ENCODE measurements at places on chromosomes 16 and 17.

- DNase-seq = no peak
These were observed 6.1 kb upstream of the KRT14 start for GRCh38 chr17:41592601-41593305.

- DNase-seq = no peak
These were observed 490.5 kb upstream of the CA10 start for GRCh38 chr17:52648995-52649394.

DNA sequence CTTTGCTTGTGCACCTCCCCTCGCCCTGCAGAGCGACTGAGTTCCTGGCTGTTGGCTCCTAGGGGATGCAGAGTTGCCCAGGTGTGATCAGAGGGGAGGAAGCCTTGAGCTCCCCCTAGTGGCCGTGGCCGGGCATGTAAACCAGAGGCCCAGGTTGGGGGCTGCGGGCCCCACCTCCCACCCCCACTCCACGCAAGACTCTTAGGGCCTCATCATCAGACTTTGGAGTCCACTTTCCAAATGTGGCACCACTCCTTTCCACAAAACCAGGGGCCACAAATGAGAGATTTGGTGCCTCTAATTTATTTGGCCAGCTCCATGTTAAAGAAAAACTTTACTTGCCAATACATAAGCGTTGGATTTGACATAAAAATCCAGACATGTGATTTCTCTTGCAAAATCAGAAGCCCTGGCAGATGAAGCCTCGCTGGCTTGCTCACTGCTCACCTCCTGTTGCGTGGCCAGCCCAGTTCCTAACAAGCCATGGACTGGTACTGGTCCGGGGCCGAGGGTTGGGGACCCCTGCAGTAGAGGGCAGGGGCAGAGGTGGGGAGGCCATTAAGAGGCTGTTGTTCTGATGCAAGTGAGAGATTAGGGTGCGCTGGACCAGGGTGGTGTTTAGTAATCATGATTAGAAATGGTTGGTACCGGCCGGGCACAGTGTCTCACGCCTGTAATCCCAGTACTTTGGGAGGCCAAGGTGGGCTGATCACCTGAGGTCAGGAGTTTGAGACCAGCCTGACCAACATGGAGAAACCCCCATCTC, 28.7 kb upstream of the GAS7 start:
- DNase-seq = no peak

GRCh38 chr16:64705443-64705842, 416.4 kb downstream of the CDH11 start:
- peak; percentile 20 for DNase-seq

DNA sequence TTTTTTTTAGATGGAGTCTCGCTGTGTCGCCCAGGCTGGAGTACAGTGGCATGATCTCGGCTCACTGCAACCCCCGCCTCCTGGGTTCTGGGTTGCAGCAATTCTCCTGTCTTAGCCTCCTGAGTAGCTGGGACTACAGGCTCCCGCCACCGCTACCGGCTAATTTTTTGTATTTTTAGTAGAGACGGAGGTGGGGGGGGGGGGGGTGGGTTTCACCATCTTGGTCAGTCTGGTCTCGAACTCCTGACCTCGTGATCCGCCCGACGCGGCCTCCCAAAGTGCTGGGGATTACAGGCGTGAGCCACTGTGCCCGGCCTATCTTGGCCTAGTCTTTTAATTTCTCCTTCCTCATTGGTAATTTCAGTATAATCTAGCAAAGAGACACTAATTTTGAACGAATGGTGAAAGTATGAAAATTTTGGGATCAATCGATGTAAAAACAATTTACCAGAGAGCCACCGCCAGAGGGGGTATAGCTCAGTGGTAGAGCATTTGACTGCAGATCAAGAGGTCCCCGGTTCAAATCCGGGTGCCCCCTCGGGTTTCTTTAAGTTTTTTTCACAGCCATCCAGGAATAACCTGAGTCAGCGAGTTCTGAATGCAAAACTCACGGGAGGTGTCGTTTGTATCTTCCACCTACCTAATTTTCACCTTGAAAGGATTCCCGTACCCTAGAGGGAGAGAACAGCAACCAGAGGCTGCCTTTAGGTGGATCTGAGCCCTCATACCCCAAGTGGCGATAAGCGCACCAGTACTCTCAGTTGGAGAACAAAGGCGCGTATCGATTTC, 2.5 kb upstream of the LASP1 start:
- peak; percentile 68 for DNase-seq

DNA sequence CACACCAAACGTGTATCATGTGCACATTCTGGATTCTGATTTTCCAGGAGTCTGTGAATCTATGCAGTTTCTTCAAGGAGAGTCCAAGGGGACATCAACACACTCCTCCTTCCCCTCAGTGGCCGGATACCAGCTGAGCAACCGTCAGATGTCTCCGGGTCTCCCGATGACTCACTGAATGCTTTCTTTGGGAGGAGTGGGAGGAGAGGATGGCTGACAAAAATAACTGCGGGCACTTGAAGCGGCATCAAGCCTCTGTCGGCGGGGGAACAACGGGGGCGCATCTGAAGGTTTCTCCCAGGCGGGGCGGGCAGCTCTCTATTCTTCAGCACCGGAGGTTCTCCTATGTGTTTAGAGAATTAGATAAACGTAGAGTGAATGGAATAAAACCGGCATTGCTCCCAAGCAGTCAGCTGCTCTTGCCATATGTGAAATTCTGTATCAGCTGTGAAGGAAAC, 24.6 kb upstream of the LRRC75A start:
- DNase-seq = peak; percentile 44

DNA sequence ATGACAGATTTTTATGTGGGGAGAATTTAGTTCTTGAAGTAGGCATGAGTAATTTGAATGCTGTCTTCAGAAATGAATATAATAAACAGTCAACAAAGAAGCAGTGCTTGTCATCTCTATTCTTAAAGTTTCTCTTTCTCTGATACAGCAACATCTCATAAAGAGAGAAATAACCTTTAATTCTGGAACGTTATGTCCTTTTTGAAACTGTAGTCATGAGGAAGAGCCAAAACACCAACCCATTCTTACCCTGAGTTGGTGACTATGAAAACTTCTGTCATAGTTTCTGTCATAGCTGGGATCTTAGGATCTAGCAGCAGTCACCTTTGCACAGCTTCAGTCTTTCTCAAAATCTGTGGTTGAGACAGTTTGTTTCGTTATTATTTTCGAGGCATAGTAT, 15.3 kb upstream of the RASL10B start:
- no peak for DNase-seq

- DNase-seq = peak; percentile 86
These were observed 59.2 kb downstream of the ANKRD11 start for GRCh38 chr16:89431158-89431584.

DNA sequence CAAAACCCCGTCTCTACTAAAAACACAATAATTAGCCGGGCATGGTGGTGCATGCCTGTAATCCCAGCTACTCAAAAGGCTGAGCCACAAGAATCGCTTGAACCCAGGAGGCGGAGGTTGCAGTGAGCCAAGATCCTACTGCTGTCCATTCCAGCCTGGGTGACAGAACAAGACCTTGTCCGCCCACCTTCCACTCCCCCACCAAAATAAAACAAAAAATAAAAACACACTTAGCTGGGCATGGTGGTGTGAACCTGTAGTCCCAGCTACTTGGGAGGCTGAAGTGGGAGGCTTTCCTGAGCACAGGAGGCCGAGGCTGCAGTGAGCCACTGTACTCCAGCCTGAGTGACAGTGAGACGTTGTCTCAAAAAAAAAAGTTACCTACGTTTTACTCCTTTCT, 3.2 kb downstream of the PPM1E start:
- DNase-seq = no peak

DNA sequence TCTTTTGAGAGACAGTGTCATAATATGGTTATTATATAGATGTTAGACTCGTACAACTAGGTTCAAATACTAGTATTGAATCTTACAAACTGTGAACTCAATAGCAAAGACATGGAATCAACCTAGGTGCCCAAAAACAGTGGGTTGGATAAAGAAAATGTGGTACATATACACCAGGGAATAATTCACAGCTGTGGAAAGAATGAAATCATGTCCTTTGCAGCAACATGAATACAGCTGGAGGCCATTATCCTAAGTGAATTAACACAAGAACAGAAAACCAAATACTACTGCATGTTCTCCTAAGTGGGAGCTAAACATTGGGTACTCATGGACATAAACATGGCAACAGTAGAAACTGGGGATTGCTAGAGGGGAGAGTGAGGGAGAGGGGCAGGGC, 8.1 kb downstream of the PHKB start:
- no peak for DNase-seq

DNA sequence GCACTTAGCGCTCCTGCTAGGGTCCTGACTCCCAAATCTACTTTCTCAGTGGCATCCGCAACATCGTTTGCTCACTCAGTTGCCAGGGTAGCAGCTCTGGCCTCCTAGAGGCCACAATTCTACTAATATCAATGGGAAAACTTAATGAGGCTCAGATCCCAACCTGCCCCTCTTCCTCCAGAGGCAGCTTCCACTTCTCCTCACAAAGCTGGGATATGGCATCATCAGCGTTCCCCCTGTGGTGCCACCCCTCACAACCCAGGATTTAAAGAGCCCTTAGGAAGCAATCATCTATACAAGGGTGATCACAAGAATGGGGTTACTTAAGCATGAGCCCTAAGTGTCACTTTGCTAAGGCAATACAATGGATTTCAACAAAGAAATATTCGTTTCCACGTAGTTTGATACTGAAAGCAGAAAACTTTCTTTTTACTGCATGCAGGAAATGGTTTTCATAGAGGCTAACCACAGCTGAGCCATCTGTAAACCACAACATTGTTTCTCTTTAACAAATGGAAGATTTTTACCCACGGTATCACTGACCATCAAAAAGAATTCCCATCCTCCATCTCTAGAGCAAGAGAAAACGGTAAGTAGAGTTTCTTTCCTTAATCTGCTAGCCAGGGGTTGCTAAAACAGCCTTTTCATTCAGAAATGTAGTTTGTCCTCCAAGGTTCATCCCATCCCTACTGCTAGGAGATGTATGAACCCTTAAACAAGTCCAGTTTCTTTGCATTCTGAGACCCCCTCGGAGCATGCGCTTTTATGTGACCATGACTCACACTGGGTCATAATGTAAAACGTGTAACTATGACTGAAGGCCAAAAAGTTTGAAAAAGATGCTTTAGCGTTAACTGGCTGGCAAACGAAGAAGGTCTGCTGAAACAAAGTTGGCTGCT, 68.3 kb upstream of the BCAR1 start:
- peak; percentile 93 for DNase-seq

DNA sequence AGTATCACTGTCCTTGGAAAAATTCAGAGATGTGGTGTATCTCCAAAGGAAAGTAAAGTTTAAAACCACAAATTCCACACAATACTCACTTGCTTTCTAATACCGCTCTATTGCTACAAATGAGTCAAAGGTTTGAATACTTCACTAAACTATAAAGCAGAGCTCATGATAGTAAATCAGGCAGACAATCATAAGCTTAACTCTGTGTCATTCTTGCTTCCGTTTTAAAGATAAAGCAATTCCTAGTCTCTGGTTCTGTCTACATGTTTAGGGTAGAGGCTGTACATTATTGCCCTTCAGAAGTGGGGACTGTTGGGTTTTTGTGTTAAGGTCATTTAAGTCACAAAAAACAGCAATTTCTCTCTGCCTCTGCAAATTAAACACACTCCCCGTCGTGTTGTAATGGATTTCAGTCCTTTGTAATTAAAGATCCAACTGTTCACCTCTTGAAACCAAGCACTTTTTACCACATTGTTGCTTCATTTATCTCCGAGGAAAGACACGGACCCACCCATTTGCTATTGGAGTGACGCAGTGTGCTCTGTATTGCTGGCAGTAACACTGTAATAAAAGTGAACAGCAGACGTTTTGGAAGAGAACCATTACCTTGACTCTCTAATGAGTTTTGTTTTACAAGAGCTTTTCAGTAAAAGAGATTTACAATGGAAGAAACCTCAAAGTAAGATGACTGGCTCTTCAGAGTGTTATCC, 83.1 kb upstream of the CNTNAP4 start:
- DNase-seq = no peak

- no peak for DNase-seq
These were observed 33.3 kb downstream of the TRIM25 start for GRCh38 chr17:56880571-56880970.

DNA sequence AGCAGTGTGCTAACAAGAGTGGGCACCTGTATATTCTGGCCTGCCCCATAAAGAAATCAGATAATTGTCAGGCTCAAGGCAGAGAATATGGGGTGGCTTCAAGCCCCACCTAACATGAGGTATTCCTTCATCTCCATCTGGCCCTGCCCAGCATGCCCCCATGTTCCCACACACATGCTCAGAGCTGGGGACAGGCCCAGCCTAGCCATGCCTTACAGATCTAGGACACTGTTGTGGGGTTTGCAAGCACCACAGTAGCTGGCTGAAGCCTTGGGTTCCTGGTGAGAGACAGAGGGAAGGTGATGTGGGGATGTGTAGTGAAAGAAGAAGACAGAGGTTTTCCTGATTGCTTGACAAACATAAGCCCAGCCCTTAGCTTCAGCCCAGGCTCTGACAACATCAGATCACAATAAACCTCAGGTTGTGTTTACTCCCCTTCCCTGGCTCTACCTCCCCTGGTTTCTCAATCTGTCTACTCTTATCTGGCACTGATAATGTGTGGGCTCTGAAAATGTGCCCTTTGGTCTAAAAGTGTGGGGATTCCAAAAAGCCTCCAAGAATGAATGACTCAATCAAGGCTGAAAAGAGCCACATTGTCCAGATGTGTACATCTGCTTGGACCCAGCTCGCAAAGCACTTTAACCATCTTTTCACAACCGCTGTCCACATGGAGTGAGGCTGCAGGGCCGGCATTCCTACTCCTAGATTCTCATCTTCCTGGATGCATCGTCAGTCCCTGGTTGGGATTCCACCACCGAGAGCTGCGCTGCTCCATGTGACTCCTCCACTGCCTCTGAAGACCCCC, 34.4 kb downstream of the CDRT4 start:
- peak; percentile 85 for DNase-seq
